Suppressor macrophage (primary cell): ENCODE measurements at places on chromosomes 16 and 17.

GRCh38 chr17:76843703-76844484 is 24.3 kb upstream of the MGAT5B start:
- no peak for DNase-seq

DNA sequence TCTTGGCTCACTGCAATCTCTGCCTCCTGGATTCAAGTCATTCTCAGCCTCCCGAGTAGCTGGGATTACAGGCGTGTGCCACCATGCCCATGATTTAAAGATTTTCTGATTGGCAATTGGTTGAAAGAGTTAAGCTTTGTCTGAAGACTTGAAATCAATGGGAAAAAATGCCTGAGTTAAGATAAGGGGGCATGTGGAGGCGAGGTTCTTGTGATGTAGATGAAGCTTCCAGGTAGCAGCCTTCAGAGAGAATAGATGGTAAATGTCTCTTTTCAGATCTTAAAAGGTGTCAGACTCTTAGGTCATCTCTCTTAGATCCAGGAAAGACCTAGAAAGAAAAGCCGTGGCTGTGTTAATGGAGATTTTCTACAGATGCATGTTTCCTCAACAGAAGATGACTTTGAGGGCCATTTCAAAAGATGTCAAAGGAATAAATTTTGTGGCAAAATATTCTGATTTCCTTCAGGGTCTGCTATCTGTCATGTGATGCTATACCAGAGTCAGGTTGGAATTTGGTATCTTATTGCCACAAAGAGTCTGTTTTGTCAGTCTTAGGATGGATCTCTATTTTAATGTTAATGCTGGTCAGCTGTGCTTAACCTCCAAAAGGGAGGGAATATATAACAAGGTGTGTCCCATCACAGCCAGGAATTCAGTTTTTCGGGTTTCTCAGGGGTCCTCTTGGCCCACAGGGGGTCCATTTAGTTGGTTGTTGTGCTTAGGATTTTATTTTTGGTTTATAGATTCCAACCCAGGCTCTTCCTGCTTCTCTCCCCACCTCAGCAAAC is 58.3 kb upstream of the AKTIP start:
- DNase-seq = no peak

- DNase-seq = no peak
Measured at GRCh38 chr17:64289741-64290141, 26.7 kb upstream of the TEX2 start.

DNA sequence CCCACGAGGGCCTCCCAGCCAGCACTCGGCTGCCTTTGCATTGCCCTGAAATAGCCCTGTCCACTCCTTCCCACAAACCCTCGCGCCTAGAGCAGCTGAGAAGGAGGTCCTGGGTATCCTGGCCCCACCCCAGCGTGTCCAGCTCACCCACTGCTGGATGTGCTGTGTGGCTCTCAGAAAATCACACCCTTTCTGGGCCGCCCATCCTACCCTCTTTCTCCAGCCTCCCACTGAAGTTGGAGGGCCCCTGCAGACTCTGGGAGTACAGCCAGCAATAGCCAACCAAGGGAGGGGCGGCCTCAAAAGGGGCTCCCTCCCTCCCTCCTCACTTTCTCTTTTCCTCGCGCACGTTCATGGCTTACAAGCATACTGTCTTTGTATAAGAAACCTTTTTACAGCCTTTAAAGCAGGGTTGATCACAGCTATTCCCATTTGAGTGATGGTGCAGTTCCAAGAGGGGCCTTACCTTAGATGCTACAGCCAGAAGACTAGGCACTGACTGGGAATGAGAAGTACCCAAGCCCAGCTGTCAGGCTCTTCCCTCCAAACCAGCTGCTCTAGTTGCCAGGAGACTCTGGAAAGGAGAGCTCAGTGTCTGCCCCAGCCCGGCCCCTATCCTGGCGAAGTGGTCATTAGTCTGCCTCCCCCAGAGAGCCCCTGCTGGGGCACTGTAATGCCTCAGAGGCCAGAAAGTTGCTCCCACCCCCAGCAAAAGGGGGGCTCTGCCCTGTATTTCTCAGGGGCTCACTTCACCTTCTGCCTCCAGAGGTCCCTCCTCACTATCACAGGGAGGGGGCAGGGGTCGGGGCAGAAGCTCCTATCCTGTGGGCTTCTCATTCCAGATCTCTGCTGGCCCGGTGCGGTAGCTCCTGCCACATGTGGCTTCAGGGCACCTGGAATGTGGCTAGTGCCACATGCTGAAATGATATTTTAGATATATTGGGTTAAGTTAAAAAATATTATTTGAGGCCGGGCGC is 38.1 kb downstream of the DCAKD start:
- DNase-seq = no peak

- DNase-seq = no peak
Measured at GRCh38 chr17:1478418-1478817, 14.1 kb downstream of the MYO1C start.

DNA sequence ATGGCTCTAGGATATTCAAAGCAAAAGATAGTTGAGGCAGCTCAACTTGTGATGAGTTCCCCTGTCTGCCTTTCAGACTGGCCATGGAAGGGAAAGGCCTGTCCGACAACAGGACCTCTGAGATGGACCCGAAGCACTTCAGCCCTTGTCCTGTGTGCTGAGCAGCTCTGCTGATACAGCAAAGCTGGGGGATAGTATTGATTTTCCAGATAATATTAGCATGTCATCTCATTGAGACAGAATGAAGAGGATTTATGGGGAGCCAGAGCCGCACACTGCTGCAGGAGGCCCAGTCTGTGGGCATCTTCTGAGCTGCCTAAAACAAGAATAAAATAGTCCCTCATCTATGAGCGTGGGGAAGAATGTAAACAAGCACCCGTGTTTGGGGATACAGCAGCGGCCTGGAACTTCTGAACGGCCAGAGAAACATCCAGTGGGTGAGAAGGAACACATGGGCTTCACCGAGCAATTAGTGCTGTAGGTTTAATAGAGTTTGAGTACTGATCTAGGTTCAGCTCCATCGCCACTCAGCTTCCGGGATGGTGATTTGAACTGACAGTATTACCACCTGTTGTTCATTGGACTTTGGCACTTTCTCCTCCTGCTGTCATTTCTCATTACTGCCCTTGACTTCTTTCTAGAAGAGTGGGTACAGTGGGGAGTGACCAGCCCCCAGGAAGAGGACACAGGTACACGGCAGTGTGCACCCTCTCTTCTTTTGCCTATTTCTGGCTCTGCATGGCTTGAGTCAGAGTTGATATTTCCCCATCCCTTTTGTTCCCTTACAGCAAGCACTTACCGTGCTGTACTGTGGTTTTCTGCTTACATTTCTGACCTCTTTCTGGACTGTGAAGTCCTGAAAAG is 96.5 kb upstream of the TBX2 start:
- no peak for DNase-seq

DNA sequence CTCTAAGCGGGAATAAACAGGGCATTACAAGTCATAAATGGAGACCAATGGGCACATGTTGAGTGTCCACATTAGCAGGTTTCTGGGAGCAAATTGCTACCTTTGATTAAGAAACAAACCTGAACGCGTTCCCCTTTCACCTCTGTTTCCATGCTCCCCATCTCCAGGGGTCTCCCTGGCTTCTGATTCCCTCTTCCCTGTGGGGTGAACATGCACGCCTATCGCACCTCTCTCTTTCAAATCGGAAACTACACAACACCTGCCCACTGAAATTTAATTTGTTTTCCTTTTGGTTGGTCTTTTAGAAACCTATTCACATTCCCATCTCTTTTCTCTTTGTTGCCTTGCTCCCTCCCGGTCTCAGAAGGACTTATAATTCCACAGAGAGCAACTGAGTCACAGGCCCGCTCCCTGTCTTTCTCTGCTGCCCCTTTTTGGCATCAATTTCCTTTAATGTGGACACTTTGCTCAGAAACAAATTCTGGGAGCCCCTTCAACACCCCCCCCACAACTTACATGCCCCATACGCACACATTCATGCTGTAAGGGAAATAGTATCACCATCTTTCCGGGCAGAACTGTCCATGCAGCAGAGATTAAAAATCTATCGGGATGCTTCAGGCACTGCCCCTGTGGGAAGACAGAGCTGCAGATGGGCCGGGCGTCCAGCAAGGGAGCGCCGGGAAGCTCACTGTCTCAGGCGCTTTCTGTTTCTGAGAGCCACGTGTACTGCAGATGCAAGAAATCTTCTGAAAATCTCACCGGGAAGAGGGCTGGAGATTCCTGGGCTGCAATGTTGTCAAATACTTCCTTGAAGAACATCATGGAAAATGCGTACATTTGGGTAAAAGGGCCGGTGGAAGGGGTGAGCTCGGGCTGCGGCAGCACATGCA is 7.2 kb upstream of the FOXF1 start:
- DNase-seq = no peak

- no peak for DNase-seq
Measured at GRCh38 chr17:50944902-50945720, 79.0 kb upstream of the TOB1 start.

DNA sequence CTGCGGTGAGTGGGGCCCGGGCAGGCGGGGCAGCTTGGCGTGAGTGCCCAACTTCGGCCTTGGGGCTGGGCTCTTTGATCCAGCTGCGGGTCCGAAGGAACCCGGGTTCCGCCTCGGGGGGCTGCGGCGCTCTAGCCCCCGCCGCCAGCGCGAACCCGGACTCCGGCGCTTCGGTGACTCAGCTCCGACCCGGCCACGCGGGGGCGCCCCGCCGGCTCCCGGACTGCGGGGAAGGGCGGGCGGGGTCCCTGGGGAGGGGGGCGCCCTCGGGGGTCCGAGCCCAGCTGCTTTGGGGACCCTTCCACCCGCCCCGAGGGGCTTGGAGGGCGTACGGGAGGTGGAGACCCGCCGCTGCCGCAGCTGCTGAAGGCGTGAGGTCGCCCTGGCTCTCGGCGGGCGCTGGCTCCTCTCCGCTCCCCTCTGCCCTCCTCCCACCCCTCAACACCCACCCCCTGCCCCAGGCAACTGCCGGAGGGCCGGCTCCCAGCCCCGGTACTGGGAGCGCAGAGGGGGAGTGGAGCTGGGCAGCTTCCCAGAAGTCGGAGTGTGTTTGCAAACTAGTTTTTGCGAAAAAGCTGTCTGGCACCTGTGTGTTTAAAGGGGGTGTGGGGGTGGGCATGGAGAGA is 516 bp downstream of the CPNE2 start:
- DNase-seq = peak; percentile 49

DNA sequence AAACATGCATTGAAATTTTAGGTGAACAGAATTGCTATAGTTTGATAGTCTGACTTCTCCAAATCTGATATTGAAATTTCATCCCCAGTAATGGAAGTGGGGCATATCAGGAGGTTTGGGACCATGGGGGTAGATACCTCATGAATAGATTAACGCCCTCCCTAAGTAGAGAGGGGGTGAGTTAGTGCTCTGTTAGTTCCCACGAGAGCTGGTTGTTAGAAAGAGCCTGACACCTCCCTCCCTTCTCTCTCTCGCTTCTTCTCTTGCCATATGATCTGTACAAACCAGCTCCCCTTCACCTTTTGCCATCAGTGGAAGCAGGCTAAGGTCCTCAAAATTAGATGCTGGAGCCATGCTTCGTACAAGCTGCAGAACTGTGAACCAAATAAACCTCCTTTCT is 78.8 kb downstream of the BRIP1 start:
- DNase-seq = no peak

GRCh38 chr16:10107081-10107480 is 75.1 kb downstream of the GRIN2A start:
- no peak for DNase-seq

GRCh38 chr17:5785867-5786509 is 201.7 kb upstream of the NLRP1 start:
- DNase-seq = no peak

DNA sequence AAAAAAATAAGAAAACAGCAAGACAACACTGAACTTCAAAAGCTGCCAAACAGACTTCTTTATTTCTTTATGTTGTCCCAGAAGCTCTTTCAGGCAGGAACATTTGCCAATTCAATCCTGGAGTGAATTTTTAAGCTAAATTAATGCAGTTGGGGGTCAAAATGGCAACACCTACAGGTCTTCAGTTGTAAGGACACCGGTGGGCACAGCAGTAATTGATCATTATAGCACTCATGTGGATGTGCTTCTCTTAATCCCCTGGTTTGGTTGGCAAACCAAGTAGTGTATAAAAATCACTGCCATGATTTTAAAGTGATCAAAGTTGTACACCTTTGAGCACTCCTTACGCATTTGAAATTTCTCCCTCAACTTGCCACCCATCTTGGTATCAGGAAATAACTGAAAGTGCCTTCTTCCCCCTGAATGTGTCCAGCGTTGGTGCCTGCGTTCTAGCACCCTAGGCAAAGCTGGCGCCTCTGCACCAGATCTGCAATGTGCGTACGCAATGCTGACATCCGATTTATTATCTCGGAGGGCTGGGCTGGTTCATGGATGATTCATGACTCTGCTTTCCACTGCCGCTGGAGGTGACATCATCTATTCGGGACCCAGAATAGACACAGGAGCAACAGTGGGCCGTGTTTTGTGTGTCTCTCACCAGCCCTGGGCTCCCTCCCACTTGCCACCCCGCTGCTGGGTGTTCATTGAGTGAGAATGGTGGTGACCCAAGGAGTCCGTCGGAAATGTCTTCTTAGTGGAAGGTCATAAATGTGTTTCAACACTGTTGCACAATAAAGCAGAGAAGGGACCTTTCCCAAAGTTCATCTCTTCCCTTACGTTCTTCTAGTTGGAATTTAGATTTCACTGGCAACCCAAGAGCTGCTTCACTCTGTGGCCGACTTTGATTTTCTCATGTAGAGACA is 203.4 kb downstream of the CCDC182 start:
- DNase-seq = peak; percentile 64

- no peak for DNase-seq
Measured at GRCh38 chr17:45282683-45283644, 21.1 kb upstream of the SPATA32 start.

DNA sequence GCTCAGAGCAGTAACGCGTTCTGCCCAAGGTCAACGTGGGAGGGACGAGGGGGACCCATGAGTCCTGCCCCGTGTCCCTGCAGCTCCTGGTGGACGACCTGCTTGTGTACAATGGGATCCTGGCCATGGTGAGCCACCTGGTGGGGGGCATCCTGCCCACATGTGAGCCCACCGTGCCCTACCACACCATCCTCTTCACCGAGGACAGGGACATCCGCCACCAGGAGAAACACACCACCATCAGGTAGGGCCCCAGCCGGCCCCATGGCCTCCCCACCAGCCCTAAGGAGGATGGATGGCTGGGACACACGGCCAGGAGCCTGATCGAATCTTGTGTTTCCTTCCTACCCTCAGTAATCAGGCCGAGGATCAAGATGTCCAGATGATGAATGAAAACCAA is 227.6 kb downstream of the KATNIP start:
- no peak for DNase-seq

GRCh38 chr16:20760346-20760745 is 3.5 kb upstream of the ACSM3 start:
- no peak for DNase-seq

DNA sequence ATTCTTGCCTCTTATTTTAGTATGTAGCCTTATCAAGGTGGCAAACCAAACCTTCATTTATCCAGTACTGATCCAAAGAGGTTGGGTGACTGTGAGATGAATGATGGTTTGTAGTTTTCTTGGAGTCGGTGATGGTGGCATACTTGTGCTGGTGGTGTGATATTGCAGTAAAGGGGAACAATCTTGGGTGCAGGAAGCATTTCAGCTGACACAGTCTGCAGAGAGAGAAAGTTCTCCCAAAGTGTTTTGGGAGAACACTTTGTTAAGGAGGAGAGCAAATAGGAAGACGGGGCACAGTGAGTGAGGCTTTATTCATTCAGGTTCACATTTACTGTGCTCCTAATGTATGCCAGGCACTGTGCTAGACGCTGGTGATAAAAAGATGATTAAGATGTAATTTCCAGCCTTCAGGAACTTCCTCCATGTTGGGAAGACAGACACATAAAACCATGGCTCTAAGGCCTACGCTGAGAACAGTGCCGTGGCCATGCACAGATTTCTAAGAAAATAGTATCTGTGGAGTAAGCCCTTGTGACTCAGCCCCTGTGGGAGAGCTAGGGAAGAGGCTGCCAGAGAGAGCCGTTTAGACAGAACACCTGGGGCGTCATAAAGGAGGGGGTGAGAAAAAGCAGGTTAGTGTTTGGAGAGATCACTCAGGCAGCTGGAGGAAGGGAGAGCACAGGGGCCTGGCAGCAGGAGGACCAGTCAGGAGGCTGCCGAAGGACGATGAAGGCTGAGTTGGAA is 13.8 kb downstream of the HEATR3 start:
- DNase-seq = peak; percentile 44
